ENCODE measurements at places on chromosomes 2 and 18. TPM values are rescaled to one million over a fixed set of nuclear protein-coding genes. Genes with fewer than 3 reads are reported as not detected.

Gene OTX1
- total RNA-seq = not detected

- DNase-seq = no peak
Measured at GRCh38 chr2:207276248-207276647, 110.5 kb upstream of the KLF7 start.

Gene IL36RN
- not detected for total RNA-seq

DNA sequence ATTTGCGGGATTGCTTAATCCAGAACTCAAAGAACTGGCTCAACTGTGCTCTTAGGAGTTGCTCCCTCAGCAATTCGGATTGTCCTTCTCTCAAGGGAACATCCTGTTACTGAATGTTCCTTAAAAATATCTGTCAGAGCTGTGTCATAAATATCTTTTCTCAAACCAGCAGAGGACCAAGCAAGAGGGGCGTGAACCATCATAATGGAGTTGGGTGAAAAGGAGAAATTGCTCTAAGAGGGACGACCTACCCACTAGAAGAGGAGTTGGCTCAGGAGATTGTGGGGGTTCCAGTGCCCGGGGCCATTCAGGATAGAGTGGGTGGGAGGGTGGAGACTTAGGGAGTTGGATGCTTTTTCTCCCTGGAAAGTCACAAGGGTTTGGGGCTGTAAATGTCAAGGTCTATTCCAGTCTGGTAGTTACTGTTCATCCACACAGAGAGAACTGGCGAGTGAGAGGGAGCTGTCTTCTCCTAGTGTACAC lies 59.5 kb downstream of the MERTK start:
- DNase-seq = peak; percentile 44

Gene CCDC102B
- total RNA-seq = 9.8 TPM

DNA sequence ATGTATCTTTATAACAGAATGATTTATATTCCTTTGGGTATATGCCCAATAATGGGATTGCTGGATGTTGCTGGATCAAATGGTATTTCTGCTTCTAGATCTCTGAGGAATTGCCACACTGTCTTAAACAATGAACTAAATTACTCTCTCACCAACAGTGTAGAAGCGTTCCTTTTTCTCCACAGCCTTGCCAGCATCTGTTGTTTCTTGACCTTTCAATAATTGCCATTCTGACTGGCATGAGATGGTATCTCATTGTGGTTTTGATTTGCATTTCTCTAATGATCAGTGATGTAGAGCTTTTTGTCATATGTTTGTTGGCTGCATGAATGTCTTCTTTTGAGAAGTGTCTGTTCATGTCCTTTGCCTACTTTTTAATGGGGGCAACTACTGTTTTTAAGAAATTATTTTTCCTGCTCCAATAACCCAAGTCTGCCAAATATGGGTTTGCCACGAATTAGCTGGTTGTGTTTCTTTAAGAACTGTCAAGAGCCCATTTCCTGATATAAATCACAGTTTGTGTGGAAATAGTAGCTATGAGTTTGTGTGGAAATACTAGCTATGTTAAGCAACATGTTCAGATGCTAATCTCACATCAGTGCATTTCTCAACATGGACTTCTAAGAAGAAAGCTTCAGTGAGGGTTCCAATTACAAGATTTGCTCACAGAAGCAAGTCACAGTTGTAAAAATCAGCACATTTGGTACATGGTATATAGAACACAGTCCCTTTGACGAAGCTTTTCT lies 259.4 kb downstream of the ANAPC1 start:
- DNase-seq = no peak

GRCh38 chr18:45173799-45174519 lies 441.3 kb upstream of the SLC14A2 start:
- DNase-seq = no peak

Gene DUSP2
- 4.7 TPM for total RNA-seq

Data from adrenal gland (tissue), 19 donors.